ENCODE measurements at places on chromosomes 12 and 14.

- DNase-seq = no peak
These were observed 22.8 kb downstream of the COX8C start for GRCh38 chr14:93369713-93370266.

GRCh38 chr14:37116933-37117849, 55.2 kb downstream of the SLC25A21 start:
- DNase-seq = peak; percentile 82

DNA sequence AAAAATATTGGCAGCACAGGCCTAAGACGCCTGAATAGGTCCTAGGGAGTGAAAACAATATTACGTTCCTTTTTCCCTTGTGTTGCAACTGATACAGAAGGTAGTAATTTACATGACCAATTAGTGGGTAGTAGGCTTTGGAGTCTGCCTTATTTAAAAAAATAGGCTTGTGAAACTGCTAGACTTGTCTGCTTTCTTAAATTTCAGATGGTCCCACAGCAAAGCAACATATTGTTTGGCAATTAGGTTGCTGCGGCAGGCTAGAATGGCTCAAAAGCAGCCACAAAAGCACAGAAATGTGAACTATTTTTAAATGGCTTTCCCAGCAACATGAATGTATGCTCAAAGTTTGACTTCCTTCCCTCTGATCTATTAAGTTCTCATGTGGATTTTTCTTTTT, 211.9 kb downstream of the TTC8 start:
- DNase-seq = no peak

GRCh38 chr14:105063056-105063455, 2.2 kb downstream of the GPR132 start:
- DNase-seq = no peak

DNA sequence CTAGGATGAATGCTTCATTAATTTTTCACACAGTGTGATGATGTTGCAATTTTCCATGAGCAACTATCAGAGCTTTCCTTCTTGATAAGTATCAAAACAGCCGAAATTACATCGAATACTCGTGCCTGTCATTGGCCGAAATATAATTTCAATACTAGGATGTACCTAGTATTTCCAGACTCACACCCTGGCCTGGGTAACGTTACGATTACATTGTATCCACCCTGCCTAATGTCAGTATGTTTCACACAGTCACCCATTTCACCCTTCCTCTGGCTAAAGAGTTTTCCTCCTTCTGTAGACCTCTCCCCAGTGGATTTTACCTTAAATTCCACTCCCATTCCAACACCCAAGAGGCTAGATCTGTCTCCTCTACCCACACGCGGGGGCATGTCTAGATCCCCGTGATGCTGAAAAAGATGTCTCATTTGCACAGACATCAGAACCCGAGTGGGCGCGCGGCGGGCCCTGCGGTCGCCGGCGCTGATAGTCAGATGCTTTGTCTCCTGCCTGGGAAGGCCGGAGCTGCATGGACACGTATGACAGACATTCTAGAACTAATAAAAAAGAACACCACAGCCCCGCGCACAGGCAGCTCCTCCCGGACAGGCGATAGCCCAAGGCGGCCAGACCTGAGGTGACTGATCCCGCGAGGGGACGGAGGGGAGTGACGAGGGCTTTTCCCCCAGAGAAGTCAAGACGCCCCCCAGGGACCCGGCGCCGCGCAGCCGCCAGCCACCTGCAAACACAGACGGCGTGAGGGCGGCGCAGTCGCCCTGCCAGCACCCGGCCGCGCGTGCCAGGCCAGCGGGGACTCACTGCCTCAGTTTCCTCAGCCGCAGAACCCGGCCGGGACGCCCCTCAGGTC, 723 bp downstream of the KIF21A start:
- peak; percentile 27 for DNase-seq

DNA sequence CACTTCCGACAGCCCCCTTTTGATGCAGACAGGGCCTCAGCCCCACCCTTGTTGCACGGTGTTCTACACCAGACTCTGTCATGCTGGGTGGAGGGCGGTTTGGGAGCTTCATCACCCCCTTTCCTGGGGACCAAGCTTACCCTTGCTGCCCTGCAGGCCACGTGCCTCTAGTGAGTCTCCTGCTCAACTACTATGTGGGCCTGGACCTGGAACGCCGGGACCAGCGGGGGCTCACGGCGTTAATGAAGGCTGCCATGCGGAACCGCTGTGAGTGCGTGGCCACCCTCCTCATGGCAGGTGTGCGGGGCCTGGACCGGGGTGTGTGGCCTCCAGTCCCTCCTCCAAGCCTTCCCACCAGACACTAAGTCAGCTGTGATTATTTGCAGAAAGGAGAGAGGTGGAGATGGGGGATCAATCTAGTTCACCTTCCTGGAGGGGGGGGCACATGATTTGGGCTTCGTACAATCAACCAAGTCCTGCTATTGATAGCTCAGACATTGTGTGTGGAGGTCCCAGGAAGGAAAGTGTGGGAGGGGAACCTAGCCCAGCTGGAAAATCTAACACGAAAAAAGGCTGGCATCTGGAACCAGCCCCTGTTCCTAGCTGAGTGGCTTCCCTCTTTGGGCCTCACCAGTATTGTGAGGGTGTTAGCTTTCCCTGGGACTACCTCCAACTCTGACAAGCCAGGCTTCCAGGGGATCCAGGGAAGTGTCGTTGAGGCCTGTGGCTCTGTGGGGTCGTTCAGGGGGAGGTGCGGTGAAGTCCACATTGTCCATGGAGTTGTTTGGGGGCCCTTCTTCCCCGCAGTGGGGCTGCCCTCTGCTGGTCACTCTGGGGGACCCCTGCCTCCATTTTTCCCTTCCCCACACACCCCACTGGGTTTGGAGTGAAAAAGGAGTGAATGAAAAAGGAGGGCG, 1.6 kb downstream of the ANKRD33 start:
- no peak for DNase-seq

- peak; percentile 85 for DNase-seq
These were observed 189.7 kb downstream of the ETV6 start for GRCh38 chr12:11839091-11839641.

DNA sequence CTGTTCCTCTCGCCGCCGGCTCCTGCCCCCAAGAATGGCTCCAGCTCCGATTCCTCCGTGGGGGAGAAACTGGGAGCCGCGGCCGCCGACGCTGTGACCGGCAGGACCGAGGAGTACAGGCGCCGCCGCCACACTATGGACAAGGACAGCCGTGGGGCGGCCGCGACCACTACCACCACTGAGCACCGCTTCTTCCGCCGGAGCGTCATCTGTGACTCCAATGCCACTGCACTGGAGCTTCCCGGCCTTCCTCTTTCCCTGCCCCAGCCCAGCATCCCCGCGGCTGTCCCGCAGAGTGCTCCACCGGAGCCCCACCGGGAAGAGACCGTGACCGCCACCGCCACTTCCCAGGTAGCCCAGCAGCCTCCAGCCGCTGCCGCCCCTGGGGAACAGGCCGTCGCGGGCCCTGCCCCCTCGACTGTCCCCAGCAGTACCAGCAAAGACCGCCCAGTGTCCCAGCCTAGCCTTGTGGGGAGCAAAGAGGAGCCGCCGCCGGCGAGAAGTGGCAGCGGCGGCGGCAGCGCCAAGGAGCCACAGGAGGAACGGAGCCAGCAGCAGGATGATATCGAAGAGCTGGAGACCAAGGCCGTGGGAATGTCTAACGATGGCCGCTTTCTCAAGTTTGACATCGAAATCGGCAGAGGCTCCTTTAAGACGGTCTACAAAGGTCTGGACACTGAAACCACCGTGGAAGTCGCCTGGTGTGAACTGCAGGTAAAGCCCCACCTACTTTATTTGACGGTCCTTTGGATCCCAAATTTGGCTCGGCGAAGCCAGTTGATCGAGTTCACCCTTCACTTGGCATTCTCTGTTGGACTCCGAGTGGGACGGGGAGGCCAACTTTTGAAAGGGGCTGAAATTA, 1.5 kb downstream of the WNK1 start:
- DNase-seq = peak; percentile 14

- no peak for DNase-seq
These were observed 58.9 kb upstream of the SRRM4 start for GRCh38 chr12:118922405-118922804.

GRCh38 chr12:29148596-29148910, 525 bp upstream of the FAR2 start:
- DNase-seq = no peak

DNA sequence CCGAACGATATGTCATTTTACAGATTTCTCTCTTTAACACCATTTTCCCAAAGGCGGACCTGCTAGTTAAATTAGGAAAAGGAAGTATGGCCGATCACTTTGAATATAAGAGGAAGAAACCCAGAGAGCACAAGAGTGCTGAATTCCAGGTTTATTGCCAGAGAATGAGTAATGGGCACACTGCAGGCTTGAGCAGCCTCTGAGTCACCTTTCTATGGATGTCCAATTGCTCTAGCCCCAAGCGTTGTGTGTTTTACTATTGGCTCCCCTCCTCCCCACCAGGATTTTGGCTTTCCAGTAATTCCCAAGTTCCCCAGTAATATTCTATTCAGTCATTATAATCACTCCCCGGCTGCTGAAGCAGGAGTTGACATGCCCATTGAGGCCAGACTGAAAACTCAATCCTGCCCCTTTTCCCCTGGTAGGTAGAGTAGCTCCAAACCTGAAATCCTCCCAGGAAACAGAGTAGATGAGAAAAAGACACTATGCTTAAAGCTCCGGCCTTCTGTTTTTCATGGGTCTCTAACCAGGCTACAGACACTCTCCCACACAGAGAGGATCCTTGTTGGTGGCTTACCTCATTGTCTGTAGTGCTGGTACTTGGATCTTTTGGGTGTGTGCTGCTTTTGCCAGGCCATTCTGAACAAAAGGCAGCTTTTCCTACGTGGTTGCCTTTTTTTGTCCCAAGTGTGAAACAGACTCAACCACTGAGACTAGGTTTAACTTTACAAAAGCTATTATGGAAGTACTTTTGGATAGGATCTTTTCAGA, 704.3 kb upstream of the FLRT2 start:
- DNase-seq = peak; percentile 51

DNA sequence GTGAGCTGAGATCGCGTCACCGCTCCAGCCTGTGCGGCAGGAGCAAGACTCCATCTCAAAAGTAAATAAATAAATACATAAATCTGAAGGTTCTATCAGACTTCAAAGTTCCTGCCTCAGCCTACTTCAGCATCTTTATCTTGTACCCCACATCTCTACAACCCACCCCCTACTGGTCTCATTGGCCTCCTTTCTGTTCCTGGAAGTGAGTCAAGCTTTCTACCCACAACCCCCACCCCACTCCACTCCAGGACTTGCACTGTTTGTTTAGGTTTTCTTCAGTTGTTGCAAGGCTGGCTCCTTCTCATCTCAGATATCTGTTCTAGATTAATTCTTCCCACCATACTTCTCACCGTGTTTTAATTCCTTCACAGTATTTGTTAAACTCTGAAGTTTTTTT, 714 bp upstream of the PSMC6 start:
- no peak for DNase-seq

- peak; percentile 38 for DNase-seq
These were observed 367.4 kb downstream of the BTG1 start for GRCh38 chr12:91778091-91778832.

DNA sequence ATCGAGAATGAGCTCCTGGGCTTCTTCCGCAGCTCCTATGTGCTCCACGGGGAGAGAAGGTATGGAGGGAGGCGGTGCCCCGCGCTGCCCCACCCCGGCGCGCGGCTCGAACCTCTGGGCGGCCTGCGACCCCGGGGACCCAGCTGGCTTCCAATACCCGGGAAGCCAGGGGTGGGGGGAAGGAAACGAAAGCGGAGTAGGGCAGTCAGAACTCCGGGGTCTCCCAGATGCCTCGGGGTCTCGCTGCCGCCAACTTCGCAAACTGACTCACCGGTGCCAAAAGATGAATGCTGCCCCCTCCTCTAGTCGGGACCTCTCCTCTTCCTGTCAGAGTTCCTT, 1.3 kb downstream of the TRHDE start:
- DNase-seq = no peak

- no peak for DNase-seq
These were observed 12.6 kb upstream of the CYP46A1 start for GRCh38 chr14:99671235-99672224.

- DNase-seq = no peak
These were observed 15.0 kb downstream of the GABARAPL1 start for GRCh38 chr12:10227648-10228047.

DNA sequence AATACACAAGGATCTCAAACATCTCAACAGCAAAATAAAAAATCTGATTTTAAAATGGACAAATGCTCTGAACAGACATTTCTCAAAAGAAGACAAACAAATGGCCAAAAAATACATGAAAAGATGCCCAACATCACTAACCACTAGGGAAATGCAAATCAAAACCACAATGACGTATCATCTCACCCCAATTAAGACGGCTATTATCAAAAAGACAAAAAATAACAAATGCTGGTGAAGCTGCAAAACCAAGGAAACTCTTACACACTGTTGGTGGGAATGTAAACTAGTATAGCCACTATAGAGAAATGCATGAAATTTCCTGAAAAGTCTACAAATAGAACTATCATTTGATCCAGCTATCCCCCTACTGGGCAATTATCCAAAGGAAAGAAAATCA, 145.0 kb downstream of the BTG1 start:
- peak; percentile 63 for DNase-seq

- DNase-seq = peak; percentile 54
These were observed 400.4 kb downstream of the ATP23 start for GRCh38 chr12:58341791-58342190.

- DNase-seq = peak; percentile 71
These were observed 83.8 kb downstream of the NRXN3 start for GRCh38 chr14:78253986-78254385.

DNA sequence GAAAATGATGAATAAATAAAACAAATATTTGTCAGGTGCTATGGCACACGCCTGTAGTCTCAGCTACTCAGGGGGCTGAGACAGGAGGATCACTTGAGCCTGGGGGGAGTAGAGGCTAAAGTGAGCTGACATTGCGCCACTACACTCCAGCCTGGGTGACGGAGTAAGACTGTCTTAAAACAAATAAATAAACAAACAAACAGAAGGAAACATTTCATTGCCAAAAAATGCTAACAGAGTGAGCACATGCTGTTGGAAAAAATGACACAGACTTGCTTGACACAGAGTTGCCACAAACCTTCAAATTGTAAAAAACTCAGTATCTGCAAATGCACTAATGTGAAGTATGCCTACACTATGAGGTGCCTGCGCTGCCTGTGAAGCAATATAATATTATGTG, 50.8 kb upstream of the AP4S1 start:
- peak; percentile 18 for DNase-seq

- no peak for DNase-seq
These were observed 15.5 kb downstream of the RXYLT1 start for GRCh38 chr12:63795032-63795687.

DNA sequence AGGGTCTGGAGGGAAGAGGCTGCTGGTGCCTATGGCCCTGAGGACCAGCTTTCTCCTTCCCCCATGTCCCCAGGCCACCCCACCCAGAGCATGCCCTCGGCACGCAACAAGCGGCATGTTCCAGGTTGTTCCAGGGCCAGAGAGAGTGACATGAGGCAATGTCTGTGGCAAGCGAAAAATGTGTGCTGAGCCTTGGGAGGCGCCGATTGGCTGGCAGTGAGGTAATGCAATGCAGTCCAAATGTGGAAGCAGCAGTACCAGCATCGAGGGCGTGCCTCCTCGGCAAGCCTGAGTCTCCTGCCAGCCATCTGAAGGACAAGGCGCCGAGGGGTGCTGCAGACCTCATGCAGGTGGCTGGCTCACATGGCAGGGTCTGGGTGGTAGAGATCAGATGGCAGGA, 423.8 kb downstream of the NRXN3 start:
- no peak for DNase-seq
